Vagina (tissue), 2 donors: ENCODE measurements at places on chromosomes 6 and 20.

DNA sequence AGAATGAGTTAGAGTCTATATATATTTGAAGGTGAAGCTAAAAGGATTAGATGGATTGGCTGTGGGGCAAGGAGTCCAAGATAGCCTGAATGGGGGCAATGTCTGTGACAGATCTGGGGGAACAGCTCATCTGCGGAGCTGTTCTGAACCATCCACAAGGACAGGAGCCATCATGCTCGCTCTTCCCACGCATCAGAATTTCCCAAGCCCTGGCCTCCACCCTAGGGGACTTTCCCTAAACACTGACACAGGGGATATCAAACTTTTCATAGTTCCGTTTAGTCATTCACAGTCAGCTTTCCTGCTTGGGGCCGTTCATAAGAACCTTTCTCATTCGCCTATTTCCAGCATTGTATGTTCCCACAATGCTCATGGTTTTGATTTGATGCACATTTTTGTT lies 37.6 kb upstream of the CCN6 start:
- no peaks in the 10 kb centered on the region for H3K36me3 ChIP-seq
- H3K27ac ChIP-seq, result peak overlapping the region; percentile 68
- no peak for DNase-seq
- no peaks in the 10 kb centered on the region for H3K27me3 ChIP-seq

DNA sequence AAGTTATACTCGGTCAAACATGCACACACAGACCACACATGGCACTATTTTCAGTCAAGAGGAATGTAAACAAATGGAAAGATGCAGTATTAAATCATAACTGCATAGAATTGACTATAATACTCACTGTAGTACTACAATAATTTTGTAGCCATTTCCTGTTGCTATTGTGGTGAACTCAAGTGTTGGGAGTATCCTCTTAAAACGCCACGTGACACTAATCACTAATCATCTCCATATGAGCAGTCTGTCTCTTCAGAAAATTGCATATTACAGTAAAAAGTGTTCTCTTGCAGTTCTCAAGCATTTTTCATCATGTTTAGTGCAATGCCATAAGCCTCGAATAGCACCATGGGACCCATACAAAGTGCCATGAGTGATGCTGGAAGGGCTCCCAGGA lies 258.7 kb upstream of the ID4 start:
- no peaks in the 10 kb centered on the region for H3K27me3 ChIP-seq
- no peak overlapping the region for H3K27ac ChIP-seq
- no peak for DNase-seq

- no peak overlapping the region for H3K27ac ChIP-seq
- no peaks in the 10 kb centered on the region for H3K27me3 ChIP-seq
- H3K4me3 ChIP-seq, result no peak overlapping the region
- no peak for DNase-seq
- H3K36me3 ChIP-seq, result no peaks in the 10 kb centered on the region
These were observed 433.7 kb downstream of the MAFB start for GRCh38 chr20:40255365-40255764.

DNA sequence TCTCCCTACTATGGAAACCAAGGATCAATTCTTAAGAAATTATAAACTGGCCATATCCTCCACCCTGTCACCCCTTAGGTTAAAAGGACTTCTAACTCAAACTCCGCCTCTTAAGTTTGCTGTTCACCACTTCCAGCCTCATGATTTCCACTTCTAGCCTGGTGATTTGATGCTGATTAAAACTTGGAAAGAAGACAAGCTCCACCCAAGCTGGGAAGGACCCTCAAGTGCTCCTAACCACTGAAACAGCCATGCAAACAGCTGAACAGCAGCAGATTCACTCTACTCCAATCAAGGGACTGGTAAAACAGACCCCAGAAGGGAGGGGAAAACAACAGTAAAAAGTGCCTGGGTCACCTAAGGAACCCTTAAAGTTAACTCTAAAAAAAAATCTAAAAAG lies 10.3 kb downstream of the LCA5 start:
- H3K4me1 ChIP-seq, result no peaks in the 10 kb centered on the region
- H3K36me3 ChIP-seq, result no peaks in the 10 kb centered on the region
- DNase-seq, result no peak
- H3K27ac ChIP-seq, result no peak overlapping the region
- H3K27me3 ChIP-seq, result no peaks in the 10 kb centered on the region
- H3K4me3 ChIP-seq, result no peak overlapping the region

- H3K4me3 ChIP-seq, result no peak overlapping the region
- no peak for DNase-seq
- H3K36me3 ChIP-seq, result no peaks in the 10 kb centered on the region
- H3K4me1 ChIP-seq, result peaks cover 56% of the 10 kb centered on the region
- H3K27me3 ChIP-seq, result no peaks in the 10 kb centered on the region
These were observed 129.2 kb downstream of the FYN start for GRCh38 chr6:111743862-111744692.

- H3K27ac ChIP-seq, result no peak overlapping the region
- H3K4me1 ChIP-seq, result peaks cover 19% of the 10 kb centered on the region
- DNase-seq, result no peak
- H3K4me3 ChIP-seq, result no peak overlapping the region
- H3K36me3 ChIP-seq, result no peaks in the 10 kb centered on the region
These were observed 257.7 kb upstream of the MARCKS start for GRCh38 chr6:113599444-113599843.

GRCh38 chr6:10382322-10382721 lies 32.6 kb downstream of the TFAP2A start:
- H3K4me3 ChIP-seq, result no peak overlapping the region
- DNase-seq, result no peak
- peaks cover 7% of the 10 kb centered on the region for H3K27me3 ChIP-seq
- no peaks in the 10 kb centered on the region for H3K36me3 ChIP-seq

- no peaks in the 10 kb centered on the region for H3K4me1 ChIP-seq
- no peak overlapping the region for H3K4me3 ChIP-seq
- no peak overlapping the region for H3K27ac ChIP-seq
- no peaks in the 10 kb centered on the region for H3K27me3 ChIP-seq
- H3K36me3 ChIP-seq, result no peaks in the 10 kb centered on the region
- DNase-seq, result no peak
These were observed 286.7 kb upstream of the SPTLC3 start for GRCh38 chr20:12722091-12722490.

DNA sequence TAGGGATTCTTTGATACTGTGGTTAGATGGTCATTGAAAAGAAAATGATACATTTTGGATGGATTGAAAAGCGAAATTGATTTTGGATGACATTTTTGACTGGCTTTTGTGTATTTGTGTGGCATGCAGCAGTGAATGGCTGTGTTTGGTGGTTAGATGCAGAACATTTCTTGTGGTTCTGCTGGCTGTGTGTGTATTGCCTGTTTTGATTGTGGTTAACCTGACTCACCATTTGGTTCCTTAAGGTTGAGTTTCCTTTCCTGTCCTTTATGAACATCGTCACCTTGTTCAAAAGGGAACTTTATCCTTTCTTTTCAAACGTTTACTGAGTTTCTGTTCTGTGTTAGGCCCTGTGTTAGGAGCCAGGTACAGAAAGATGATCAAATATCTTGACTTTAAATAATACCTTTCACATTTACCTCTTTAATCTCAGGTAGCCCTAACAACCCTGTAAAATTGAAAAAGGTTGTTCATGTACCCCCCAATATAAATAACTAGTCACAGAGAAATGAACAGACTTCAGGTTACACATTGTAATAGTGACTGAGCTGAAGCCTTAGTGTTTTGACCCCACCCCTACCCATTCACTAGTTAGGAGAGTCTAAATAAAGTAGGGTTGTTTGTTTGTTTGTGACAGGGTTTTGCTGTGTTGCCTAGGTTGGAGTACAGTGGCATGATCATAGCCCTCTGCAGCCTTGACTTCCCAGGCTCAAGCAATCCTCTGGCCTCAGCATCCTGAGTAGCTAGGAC lies 23.8 kb downstream of the ANKS1A start:
- DNase-seq, result no peak
- no peak overlapping the region for H3K4me3 ChIP-seq
- H3K36me3 ChIP-seq, result no peaks in the 10 kb centered on the region
- peaks cover 22% of the 10 kb centered on the region for H3K4me1 ChIP-seq

GRCh38 chr6:43268782-43269272 lies 25.5 kb downstream of the TTBK1 start:
- H3K4me3 ChIP-seq, result peak overlapping the region; percentile 33
- no peaks in the 10 kb centered on the region for H3K27me3 ChIP-seq
- DNase-seq, result no peak
- H3K4me1 ChIP-seq, result peaks cover 14% of the 10 kb centered on the region
- H3K36me3 ChIP-seq, result no peaks in the 10 kb centered on the region

GRCh38 chr6:18393698-18394097 lies 6.5 kb downstream of the RNF144B start:
- no peaks in the 10 kb centered on the region for H3K27me3 ChIP-seq
- no peak overlapping the region for H3K27ac ChIP-seq
- H3K36me3 ChIP-seq, result no peaks in the 10 kb centered on the region
- H3K4me1 ChIP-seq, result peaks cover 8% of the 10 kb centered on the region

GRCh38 chr6:38750968-38751615 lies 36.0 kb downstream of the DNAH8 start:
- no peaks in the 10 kb centered on the region for H3K36me3 ChIP-seq
- H3K27me3 ChIP-seq, result no peaks in the 10 kb centered on the region
- DNase-seq, result no peak

- no peak overlapping the region for H3K27ac ChIP-seq
- no peak overlapping the region for H3K4me3 ChIP-seq
- no peak for DNase-seq
- no peaks in the 10 kb centered on the region for H3K36me3 ChIP-seq
- no peaks in the 10 kb centered on the region for H3K4me1 ChIP-seq
- H3K27me3 ChIP-seq, result no peaks in the 10 kb centered on the region
These were observed 395.3 kb upstream of the BTBD3 start for GRCh38 chr20:11522366-11522741.
